H9 (cell line): ENCODE measurements at places on chromosomes 1 and 21. TPM values are rescaled to one million over a fixed set of nuclear protein-coding genes. Genes with fewer than 3 reads are reported as not detected.

Gene DNAH14
- 38.2 and 39.7 TPM in 2 replicates for total RNA-seq

DNA sequence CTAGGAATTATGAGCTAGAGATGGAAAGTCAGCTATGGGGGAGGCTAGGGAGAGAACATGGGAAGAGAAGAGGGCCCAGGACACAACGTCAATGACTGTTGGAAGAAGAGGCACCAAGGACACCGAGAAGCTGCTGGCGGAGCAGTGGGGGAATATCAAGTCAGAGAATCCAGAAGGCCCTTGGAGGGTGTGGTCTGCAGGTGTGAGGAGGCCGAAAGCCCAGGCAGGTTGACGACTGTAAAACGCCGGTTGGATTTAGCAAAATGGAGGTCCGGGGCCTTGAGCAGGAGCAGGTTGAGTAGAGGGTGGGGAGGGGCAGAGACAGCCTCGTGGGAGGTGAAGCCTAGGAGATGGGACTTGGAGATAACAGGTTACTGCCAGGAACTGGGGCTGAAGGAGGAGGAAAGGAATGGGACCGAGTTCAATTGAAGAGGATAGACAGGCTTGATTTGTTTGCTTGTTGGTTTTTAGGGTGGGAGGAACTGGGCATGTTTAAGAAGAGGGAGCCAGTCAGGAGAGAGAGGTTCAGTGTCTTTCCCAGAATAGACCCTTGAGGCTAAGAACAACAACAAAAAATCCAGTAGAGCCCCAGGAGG is 35.1 kb downstream of the EDN2 start:
- no peak overlapping the region; the same call in 2 of the 3 replicates for H3K4me3 ChIP-seq
- H3K4me1 ChIP-seq, result no peaks in the 10 kb centered on the region
- DNase-seq, result no peak
- no peak overlapping the region for H3K27ac ChIP-seq

DNA sequence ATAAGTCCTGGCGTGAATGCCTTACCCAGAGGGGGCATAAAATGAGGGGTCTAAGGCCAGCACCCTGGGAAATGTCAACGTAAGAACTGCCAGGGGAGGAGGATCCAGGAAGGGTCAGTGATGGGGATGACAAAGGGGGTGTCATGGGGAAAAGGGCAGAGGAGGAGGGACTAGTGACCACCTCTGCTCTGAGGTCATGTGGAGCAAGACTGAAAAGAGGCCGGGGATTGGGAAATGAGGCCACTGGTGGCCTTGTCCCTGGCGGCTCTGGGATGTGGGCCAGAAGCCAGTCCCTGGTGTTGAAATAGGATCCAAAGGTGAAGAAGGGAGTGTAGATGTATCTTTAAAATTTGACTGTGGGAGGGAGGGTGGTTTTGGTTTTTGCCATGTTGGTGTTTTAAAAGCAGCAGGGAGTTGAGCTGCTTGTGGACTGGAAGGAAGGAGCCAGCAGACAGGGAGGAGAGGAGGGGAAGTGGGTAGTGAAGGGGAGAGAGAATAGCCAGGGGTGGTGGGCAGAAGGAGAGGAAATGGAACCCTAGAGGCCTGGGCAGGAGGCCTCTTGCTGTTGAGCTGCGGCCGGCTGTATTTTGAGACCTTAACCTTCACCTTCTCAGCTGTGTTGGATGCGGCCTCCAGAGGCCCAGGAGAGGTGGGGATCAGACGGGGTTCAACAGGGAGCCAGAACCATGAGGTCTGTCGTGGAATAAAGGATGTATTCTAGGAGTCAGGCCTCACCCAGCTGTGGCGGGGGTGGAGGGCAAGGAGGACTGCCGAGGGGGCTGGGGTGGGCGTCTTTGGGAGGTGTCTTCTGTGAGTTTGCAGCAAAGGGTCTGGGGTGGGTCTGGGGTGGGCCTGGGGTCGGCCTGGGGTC is 92.5 kb downstream of the DHRS3 start:
- H3K4me3 ChIP-seq, result no peak overlapping the region
- DNase-seq, result no peak
- no peak overlapping the region for H3K27ac ChIP-seq

- H3K4me3 ChIP-seq, result no peak overlapping the region
- no peaks in the 10 kb centered on the region; the same call in 1 of the 2 replicates for H3K27me3 ChIP-seq
- no peak for DNase-seq
- no peaks in the 10 kb centered on the region for H3K4me1 ChIP-seq
- H3K36me3 ChIP-seq, result no peaks in the 10 kb centered on the region
These were observed 6.1 kb downstream of the TENT5C start for GRCh38 chr1:117611894-117612483.

DNA sequence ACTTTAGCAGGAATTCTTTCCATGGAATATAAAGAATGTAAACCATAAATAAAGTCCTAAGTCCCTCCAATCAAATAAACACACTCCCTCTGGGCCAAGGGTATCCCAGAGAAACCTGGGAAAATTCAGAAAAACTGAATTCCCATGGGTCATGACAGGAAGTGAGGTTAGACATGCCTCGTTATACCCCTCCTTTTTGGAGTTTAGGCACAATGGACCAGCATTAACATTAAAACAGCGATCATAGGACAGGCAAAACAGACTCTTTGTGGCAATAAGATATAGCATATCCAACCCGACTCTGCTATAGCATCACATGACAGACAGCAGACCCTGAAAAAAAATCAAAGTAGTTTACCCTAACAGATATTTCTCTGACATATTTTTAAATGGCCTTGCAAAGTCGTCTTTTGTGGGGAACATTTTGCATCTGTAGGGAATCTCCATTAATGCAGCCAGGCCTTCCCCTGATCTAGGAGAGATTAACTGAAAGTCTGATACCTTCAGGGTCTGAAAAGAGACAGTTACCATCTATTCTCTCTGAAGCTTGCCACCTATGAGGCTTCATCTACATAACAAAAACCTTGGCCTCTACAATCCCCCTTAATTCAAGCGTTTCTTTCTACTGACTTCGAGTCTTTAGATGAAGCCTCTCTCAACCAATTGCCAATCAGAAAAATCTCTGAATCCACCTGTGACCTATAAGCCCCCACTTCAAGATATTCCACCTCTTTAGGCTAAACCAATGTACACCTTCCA is 143.0 kb upstream of the KCNK1 start:
- H3K27me3 ChIP-seq, result no peaks in the 10 kb centered on the region
- no peak overlapping the region for H3K4me3 ChIP-seq
- H3K27ac ChIP-seq, result no peak overlapping the region
- peaks cover 29% of the 10 kb centered on the region for H3K36me3 ChIP-seq
- H3K4me1 ChIP-seq, result 0 out of 2 replicates have a peak, but pooled peaks cover 2% of the 10 kb centered on the region

DNA sequence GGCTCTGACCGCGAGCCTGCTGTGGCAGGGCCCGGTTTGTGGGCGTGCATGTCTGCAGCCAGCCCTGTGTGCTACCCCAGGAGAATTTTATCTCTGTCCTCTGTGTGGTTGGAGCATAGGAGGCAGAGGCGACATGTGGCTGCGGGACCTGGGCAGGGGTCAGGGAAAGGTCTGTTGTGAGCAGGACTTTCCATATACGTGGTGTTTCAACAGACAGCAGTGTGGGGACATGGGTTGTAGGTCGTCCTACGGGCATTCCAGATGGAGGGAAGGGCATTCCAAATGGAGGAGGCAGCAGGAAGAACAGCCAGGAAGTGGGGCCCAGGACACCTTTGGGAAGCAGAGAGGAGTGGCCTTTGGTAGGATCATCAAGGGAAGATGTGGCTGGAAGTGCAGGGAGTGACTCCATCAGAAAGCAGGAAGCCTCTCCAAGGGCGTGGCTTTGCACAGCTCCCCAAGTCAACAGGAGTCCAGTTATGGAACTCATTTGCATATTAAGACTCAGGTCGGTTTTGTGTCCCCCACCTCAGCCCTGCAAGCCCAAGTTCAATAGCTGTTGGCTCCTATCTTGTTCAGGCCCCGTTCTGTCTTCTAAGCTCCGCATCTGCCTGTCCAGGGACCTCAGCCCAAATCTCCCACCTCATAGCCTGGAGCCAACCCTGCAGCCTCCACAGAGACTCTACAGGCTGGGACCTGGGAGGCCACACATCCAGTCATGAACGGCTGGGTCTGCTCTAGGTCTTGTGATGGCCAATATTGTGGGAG is 309.1 kb downstream of the MATN1 start:
- no peaks in the 10 kb centered on the region for H3K4me1 ChIP-seq
- no peak overlapping the region for H3K4me3 ChIP-seq
- no peaks in the 10 kb centered on the region for H3K36me3 ChIP-seq
- no peak overlapping the region for H3K27ac ChIP-seq
- H3K27me3 ChIP-seq, result no peaks in the 10 kb centered on the region
- DNase-seq, result peak; percentile 15

DNA sequence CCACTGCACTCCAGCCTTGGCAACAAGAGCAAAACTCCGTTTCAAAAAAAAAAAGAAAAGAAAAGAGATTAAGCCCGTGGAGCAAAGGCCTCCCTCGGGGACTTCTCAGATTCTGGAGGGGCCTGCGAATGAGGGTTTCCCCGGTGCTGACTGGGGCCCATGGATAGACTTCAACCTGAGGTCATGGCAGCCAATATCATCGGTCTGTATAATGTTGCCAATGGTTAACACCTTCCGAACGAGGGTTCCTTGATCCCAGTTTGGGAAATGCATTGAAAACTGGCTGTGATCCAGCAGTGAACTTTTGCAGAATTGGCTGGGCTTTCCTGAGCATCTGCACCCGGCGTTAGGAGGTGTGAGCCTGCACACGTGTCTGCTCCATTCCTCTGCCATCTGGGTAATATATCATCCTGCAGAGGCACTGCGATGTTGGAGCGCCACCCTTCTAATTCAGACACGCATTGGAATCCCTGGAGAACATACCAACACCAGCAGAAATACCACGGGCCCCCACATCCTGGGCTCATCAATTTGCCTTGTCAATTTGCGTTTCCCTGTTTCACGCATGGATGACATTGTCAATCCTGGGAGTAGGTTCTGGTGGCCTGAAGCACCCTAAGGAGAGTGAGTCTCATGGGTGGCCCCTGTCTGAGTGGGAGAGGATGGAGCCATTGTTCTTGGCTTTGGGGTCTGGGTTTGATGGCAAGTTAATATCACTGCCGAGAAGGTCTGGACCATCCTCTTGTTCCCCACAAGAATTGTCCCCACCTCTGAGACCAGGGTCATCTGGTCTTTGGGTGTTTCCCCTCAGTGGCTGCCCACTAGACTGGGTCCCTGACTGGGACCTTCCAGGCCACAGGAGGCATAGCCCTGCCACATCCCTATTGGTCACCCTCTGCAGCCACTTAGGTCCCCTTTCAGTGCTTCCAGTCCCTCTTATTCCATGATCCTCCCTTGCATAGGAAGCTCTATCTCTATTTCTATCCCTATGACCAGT is 441.0 kb downstream of the PTPRU start:
- H3K36me3 ChIP-seq, result no peaks in the 10 kb centered on the region; the same call in 1 of the 3 replicates
- DNase-seq, result peak; percentile 6
- no peaks in the 10 kb centered on the region for H3K27me3 ChIP-seq
- no peak overlapping the region for H3K4me3 ChIP-seq

DNA sequence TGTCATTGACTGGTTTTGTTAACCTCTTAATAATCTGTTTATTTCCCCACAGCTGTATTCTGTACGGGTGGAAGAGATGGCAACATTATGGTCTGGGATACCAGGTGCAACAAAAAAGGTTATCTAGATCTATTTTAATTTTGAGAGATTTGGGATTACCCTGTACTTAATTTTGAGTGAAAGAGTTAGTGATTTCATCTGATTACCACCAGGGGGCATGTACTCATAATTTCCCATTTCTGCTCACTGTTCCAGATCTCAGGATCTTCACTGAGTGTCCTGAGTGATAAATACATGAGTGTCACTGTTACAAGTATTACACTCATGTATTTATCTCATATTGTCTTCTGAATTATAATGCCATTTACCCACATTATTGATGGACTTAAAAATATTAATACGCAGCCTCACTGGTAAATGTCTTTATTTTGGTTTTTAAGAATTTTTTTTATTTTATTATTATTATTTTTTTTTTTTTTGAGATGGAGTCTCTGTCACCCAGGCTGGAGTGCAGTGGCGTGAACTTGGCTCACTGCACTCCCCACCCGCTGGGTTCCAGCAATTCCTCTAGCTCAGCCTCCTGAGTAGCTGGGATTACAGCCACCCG is 27.4 kb downstream of the DTL start:
- no peaks in the 10 kb centered on the region for H3K27me3 ChIP-seq
- no peak for DNase-seq
- no peak overlapping the region for H3K4me3 ChIP-seq
- no peaks in the 10 kb centered on the region for H3K4me1 ChIP-seq
- peaks cover 73% of the 10 kb centered on the region for H3K36me3 ChIP-seq

GRCh38 chr1:14873677-14874076 is 275.2 kb downstream of the KAZN start:
- H3K27ac ChIP-seq, result no peak overlapping the region
- no peaks in the 10 kb centered on the region for H3K36me3 ChIP-seq
- no peaks in the 10 kb centered on the region for H3K27me3 ChIP-seq
- DNase-seq, result no peak
- no peak overlapping the region for H3K4me3 ChIP-seq

GRCh38 chr1:167059045-167059808 is 30.9 kb downstream of the GPA33 start:
- H3K27ac ChIP-seq, result no peak overlapping the region
- DNase-seq, result peak; percentile 83
- no peaks in the 10 kb centered on the region for H3K36me3 ChIP-seq
- no peaks in the 10 kb centered on the region for H3K4me1 ChIP-seq

GRCh38 chr1:193181536-193181935 is 4.9 kb downstream of the B3GALT2 start:
- DNase-seq, result no peak
- H3K4me3 ChIP-seq, result no peak overlapping the region
- H3K27me3 ChIP-seq, result no peaks in the 10 kb centered on the region
- H3K4me1 ChIP-seq, result no peaks in the 10 kb centered on the region
- no peak overlapping the region for H3K27ac ChIP-seq
- no peaks in the 10 kb centered on the region for H3K36me3 ChIP-seq

- no peak overlapping the region for H3K4me3 ChIP-seq
- no peaks in the 10 kb centered on the region for H3K4me1 ChIP-seq
- no peak overlapping the region for H3K27ac ChIP-seq
- H3K27me3 ChIP-seq, result no peaks in the 10 kb centered on the region
- no peak for DNase-seq
These were observed 616.8 kb downstream of the LTN1 start for GRCh38 chr21:28375708-28376385.

- H3K27me3 ChIP-seq, result no peaks in the 10 kb centered on the region
- peaks cover 5% of the 10 kb centered on the region; the same call in 1 of the 2 replicates for H3K4me1 ChIP-seq
- H3K27ac ChIP-seq, result no peak overlapping the region
- no peak overlapping the region for H3K4me3 ChIP-seq
These were observed 26.2 kb downstream of the VASH2 start for GRCh38 chr1:212976586-212976985.

Gene LCE1C
- total RNA-seq, result not detected in 2 replicates

Gene PERM1
- not detected in 2 replicates for total RNA-seq

Gene CA6
- total RNA-seq, result not detected in 2 replicates

Gene PLPPR4
- total RNA-seq, result 0.31 and 0.39 TPM in 2 replicates

Gene FAM72B
- 8.5 and 9.2 TPM in 2 replicates for total RNA-seq

Gene C1orf87
- total RNA-seq, result 0.15 and 0.33 TPM in 2 replicates

- H3K36me3 ChIP-seq, result peaks cover 3% of the 10 kb centered on the region
- no peak overlapping the region for H3K4me3 ChIP-seq
- H3K4me1 ChIP-seq, result peaks cover 16% of the 10 kb centered on the region; the same call in 1 of the 2 replicates
- H3K27ac ChIP-seq, result peak overlapping the region; percentile 66
These were observed 61.5 kb downstream of the KIAA0040 start for GRCh38 chr1:175131095-175131494.

DNA sequence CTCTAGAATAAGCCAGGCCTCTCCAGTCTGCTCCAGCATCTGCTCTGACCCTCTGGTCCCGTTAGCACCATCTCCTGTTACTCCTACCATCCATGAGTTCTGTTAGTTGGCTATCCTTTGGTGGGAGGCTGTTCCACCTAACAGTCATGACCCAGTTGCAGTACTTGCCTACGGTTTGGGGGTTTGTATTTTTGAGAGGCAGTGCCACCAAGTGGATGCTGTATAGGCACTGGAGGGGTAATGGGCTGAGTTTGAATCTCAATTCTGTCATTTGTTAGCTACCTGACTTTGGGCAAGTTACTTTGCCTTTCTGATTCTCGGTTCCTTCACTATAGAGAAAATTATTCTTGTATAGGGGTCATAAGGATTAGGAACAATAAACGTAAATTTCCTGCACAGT is 12.1 kb upstream of the C8B start:
- no peaks in the 10 kb centered on the region for H3K4me1 ChIP-seq
- H3K4me3 ChIP-seq, result no peak overlapping the region
- DNase-seq, result no peak
- no peak overlapping the region for H3K27ac ChIP-seq
